ENCODE measurements at places on chromosomes 5 and 9.

DNA sequence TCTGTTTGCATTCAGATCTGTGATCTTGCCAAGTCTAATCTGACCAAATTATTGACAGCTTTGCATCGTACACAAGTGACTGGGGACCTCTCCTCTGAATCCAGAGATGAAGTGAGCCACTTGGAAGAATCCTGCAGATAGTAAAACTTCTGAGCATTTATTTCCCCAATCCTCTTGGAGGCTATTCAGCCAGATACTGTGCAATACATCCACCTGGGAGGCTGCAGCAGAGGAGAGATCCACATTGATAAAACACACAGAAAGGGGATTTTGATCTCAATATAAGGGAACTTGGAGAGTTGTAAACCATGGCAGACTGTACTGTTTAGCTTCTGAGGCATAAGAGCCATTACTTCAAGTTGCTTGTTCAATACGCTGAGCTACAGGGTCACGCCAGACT lies 654.6 kb downstream of the MTRR start:
- DNase-seq: no peak

DNA sequence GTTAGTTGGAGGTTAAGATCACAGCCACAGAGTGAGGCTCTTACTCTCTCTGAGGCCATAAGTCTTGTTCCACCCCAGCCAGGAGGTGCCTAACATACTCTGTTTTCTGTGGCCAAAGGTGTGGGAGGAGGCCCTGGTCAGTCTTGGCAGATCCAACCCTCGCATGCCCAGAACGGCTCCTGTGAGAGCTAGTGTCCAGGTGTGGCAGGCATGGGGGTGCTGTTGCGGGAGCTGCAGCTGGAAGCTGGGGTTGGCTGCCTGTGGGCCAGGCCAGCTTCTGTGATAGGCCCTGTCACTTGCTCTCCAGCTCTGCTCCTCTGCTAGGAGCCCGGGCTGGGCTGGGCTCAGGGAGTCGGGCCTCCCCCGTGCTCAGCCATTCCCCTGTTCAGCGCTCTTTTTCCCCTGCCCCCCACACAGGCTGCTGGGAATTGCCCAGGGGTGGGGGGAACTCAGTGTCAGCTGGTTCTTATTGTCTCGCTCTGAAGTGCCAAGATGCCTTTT lies 31.6 kb downstream of the IER5L start:
- DNase-seq: no peak

DNA sequence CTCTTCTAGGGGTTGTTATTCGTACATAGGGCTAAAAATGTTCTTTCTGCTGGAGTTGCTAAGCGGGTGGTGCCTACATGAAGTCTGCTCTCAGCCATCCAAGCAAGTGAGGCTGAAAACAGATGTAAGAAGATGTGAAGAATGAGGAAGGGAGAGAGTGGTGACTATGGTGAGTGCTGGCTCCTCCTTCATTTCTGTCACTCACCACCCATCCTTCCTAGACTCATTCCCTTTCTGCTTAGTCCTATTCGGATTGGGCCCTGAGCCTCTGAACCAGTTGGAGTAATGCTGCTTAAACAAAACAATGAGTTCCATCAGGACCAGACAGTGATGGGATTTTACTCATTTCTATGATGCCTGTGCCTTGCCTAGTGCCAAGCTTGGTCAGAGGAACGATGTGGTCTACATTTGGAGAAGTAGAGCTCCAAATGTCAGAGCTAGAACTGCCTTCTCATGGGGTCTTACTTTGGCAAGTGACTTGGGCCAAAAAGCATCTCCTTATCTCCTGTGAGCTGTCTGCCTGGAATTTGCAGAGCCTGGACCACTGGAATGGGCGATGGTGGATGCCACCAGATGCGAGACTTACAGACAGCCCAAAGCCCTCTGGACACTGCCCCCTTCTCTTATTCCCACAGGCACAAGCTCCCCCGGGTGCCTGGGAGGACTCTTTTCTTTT lies 192.9 kb downstream of the FBXL7 start:
- no peak for DNase-seq

DNA sequence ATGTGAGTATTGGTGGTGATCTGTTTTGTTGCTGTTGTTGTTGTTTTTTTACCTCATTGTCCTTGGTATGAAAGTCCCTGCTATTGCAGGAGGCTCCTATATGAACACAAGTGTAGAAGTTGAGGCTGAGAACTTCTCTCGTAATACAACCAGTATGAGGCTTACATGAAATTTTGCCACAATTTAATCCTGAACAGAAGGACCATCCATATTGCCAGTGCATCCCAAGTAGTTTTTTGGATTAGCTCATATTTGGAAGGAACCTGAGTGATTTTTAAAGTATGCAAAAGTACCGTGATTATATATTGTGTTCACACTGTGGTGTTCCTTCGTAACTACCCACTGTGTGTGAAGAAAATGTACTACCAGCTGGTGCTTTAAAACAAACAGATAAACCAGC lies 2095.5 kb upstream of the WWC1 start:
- DNase-seq: no peak

- no peak for DNase-seq
These were observed 21.7 kb downstream of the XRCC4 start for GRCh38 chr5:83099001-83099400.

GRCh38 chr5:123007182-123007581 lies 29.3 kb downstream of the PPIC start:
- no peak for DNase-seq
